ENCODE measurements at places on chromosomes 7 and 10.

GRCh38 chr10:11825796-11826414 lies 2.7 kb downstream of the PROSER2 start:
- DNase-seq, result no peak

DNA sequence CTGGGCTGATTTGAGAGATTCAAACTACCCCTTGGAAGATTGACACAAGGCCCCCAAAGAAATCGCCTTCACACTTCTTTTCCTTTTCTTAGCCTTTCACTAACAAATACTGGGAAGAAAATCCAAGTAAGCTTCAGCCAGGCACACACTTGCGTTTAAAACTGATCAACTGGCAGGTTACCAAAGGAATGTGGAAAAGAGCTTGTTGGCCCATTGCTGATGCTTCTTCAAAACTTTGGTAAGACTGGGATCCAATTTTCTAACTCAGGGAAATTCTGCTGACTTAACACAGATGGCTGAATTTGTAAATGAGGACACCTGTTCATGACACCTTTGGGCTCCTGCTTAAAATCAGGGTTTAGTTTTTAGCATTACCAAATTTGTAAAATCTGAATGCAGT lies 464.5 kb upstream of the GALNT17 start:
- DNase-seq, result no peak

GRCh38 chr7:105188201-105188600 lies 174.2 kb downstream of the KMT2E start:
- DNase-seq, result no peak

DNA sequence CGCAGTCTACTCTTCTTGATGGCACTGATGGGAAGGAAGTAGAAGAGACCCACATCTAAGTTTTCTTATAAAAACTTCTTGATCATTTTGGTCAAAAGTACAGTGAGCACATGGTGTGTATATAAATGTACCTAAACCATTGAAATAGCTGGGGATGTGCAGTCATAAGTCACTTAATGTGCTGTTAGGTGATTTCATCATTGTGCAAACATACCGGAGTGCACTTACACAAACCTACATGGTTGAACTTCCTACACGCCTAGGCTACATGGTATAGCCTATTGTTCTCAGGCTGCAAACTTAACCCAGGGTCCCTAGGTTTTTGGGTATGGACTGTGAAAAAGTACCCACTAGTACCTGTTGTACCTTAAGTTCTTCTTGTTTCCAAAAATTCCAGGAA lies 123.3 kb upstream of the ZNF438 start:
- DNase-seq, result no peak

DNA sequence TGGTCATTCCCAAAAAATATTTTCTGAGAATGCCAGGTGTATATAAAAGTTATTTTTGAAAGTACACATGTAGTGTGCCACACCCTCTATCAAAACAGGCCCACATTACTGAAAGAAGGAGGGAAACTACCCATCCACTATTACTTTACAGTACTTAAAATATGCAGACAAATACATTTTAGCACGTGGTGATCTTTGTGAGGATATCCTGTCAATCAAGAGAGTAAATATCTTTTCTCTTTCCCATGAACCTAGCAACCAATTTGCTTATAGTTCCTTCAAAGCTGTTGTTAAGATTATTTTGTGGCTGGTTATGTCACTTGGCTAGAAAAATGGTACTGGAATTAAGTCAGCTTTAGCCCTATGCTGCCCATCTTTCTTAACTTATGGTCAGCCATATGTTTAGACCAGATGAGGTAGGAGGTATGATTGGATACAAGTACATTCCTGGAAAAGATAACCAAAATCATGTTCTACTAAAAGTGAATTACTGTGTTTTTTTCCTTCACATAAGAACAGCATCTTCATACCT lies 70.1 kb downstream of the AUTS2 start:
- DNase-seq, result no peak

DNA sequence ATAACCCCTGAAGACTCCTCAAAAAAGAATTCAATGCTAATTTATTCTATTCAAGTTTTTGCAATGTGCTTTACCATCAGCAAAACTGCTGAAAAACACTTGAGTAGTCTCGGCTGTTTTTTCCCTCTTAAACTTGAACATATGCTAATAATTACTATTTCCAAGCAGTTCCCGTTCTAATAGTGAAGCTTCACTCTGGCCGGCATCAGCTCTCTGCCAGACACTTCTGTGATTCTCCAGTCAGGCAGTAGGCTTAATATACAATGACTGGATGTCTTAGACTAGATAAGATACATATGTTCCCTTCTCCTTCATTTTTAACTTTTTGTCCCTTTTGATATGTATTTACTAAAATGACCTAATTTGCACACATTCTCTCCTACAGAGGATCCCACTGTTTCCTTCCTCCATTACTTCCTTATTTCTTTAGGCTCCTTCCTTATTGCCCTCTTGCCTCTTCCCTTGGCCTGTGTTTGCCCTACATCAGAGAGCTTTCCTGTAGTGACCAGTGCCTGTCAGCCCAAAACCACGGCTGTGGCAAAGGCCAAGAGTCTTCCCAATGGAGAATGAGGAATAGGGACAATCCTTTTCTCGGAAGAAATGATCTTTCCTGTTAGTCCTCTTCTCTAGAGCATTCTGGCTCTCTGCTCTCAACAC lies 23.5 kb downstream of the HEPACAM2 start:
- DNase-seq, result no peak

DNA sequence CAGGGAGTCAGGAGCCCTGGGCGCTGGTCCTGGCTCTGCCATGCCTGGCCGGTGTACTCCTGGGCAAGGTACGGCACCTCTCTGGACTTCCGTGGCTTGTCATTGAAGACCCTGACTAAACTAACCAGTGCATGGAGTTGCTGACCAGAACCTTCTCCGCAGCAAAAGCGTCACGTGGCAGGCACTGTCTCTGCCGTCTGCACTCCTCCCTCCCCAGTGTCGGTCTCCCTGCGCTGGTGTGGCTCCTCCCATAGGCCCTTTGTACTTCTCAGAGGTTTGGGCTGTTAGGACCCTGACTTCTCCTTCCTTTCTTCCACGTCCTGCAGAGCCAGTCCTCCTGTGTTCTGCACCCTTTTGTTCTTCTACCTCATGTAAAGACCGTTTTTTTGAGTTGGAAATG lies 100.6 kb upstream of the CREB5 start:
- no peak for DNase-seq

DNA sequence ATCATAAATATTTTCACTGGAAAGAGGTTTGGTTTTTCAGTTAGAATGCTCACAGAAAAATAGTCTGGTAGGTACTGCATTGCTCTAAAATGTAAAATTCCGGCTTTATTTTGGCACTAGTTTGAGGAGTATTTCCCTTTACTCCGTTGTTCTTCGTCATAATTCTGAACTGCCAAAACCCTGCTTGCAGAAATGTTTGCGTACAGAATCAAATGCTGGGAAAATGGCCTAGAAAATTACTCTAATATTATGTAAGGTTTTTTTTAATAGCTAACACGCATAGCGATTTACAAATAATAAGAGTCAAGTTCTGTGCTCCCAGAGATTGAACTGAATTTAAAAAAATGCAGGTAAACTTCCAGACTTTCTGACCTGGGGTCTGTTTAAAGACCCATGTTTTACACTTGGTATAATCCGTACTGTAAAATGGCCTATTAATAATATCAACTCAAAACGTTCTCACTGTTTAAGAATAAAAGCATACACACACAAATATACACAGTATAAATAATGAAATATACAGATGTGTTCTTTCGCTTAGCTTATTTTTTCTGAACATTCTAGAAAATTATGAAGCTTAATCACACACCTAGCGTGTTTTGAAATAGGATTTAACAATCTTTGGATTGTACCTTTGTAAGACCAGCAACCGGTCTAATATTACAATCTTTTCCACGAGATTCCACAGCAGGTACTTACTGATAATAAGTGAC lies 23.5 kb upstream of the ANLN start:
- DNase-seq, result no peak

DNA sequence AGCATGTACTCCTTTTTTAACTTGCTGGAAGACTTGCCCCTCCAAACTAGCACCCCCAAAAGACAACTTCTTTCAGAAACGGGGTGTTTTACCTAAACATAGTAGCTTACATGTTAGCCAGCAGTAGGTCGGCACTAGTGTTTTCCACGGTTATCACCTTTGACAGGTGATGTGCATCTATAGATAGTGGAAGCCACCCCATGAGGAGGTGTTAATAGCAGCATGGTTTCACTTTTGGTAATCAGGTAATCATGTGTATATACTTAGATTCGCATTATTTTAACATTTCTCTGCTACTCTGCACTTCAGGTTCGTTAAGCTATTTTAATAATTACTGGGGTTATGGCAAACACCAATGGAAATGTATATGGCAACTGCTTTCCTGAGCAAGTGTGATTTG lies 17.6 kb downstream of the SRI start:
- DNase-seq, result no peak

DNA sequence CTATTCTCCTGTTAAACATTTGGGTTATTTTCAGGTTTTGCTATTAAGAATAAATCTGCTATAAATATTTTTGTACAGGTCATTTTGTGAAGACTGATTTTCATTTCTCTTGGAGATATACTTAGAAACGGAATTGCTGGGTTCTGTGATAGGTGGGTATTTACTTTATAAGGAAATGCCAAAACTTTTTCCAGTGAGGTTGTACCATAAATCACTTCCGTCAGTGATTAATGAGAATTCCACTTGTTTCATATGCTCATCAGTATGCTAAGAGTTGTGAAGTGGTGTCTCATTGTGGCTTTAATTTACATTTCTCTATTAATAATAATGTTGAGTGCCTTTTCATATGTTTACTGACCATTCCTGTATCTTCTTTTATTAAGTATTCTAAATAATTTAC lies 84.0 kb upstream of the KLF14 start:
- DNase-seq, result no peak

GRCh38 chr7:4797858-4798705 lies 22.7 kb downstream of the AP5Z1 start:
- no peak for DNase-seq

DNA sequence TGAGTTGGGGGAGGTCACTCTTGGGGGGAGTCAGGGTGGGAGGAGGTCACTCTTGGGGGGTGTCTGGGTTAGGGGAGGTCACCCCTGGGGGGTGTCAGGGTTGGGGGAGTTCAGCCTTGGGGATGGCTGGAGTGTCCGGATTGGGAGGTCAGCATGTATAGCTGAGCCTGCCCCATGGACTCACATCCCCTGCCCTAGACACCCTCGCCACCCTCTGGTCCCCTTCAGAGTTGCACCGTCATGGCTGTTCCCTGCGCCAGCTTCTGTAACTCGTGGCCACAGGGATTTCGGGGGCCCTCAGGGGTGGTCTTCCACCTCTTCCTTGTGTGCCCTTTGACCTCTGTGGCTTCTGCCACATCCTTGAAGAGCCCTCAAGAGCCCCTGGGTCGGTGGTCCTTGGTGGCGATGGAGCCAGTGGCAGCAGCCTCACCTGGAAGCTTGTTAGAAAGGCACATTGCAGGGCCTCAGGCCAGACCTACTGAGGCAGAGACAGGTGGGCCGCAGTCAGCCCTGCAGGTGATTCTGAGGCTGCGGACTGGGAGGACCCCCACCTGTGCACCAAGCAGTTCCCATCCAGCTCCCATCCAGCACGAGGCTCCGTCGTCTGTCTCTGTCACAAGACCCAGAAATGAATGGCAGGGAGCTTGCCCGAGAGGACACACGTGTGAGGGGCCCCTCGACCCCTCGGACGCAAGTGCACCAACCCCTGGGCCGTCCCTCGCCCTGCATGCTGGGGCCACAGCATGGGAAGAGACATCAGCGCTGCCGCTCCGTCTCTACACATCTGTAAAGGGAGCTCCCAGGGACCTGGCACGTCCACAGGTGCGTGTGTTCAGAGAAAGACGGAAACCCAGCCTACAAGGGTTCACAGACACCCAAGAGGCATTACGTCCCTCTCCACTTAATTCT lies 44.7 kb upstream of the SUN1 start:
- no peak for DNase-seq

All from H4 (cell line).